GF-D8 (cell line): ENCODE measurements at places on chromosomes 1 and 21.

DNA sequence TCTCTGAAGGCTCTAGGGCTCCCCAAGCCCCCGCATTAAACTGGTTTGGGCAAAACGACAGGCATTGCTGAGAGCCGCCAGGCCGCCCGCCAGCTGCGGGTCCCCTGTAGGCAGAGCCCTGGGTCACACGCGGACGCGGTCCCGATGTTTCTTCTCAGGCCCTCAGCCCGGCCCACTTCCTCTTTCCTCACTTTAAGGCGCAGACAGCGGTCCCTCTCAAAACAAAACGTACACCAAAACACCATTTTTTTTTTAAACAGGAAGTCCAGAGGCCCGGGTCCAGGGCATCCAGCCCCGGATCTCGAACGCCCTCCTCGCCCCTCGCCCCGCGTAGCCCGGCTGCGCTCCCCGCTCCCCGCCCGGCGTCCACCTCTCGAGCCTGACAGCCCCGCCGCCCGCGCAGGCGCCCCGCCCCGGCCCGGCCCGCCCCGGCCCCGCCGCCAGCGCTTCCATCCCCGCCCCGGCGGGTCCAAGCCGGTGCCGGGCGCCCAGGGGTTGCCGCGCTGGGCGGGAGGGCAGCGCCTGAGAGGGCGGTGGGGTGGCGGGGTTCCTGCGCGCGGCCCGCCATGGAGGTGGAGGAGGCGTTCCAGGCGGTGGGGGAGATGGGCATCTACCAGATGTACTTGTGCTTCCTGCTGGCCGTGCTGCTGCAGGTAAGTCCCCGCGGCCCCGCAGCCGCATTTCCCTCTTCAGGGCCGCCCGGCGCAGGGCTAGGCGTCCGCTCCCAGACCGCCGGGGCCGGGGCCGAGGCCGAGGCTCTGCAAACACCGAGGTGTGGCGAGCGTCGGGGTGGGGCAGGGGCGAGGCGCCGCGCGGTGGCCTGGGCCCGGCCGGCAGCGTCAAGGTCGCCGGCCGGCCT is at the start of gene SLC22A15:
Gene SLC22A15, plus strand, starts transcription at position 452 of the 859 bp plus-strand sequence. Its CDS starts 115 bp downstream, at position 567.
- peak; percentile 59 for DNase-seq

GRCh38 chr1:152654110-152654509 is 9.1 kb upstream of the LCE2D start:
- no peak for DNase-seq

DNA sequence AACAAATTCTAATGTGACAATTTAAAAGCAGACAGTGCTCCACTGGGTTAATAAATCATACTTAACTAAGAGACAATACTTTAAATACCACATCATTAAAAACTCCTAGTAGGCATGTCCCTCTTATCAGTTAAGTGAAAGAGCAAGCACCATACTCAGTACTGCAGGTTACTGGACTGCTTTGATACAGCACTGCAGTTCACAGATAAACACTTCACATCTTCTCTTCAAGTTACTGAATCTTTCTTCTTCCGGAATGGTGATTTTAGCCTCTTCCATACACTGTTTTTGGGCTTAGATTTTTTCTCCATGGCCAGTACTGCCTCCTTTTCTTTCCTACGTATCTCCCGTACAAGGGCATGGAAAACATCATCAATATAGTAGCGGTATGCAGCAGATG is 11.0 kb downstream of the RIT1 start:
- DNase-seq: no peak

DNA sequence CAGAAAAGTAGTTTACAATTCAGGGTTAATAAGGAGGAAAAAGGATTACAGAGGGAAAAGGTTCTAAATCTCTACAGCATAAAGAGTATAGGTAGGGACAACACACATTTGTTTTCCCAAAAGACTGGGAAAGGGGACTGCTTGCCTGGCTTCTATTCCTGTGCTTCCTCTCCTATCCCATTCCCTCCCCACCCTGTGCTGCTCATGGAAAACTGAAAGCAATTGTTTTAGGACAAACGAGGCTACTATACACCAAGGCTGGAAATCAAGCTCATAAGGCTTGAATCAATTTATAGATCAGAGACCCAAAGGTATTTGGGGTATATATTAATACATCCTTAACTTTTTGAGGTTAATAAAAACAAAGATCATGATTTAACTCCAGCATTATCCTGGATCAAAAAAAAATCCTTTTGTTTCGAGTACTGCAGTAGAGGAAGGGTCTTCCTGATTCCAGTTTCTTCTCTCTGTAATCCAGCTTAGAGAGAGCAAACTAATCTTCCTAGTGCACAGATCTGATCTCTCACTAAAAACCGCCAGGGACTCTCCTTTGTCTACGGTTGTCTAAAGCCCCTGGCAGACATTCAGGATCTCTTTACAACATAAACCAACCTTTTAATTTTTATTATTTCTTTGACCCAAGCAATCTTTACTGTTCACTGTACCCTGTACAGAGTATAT is 37.4 kb upstream of the A3GALT2 start:
- DNase-seq: no peak
